Naive thymus-derived CD4-positive, alpha-beta T cell (primary cell): ENCODE measurements at places on chromosomes 12 and 14.

DNA sequence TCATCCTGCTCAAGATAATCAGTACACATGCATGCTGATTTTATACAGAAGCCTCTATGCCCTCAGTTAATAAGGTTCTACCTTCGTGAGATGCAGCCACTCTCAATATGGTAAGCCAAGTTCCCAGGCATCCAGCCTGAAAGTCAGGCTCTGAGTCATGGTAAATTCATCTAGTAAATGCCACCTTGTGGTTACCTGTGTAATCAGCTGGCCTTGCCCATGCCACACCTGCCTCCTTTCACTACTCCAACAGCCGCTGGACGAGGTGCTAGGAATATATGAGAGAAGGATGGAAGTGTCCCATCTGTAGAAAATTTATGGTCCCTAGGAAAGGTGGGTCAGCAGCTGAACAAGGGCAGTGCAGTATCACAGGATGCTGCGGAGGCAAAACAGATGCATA is 207.3 kb downstream of the SSPN start:
- DNase-seq, result no peak

DNA sequence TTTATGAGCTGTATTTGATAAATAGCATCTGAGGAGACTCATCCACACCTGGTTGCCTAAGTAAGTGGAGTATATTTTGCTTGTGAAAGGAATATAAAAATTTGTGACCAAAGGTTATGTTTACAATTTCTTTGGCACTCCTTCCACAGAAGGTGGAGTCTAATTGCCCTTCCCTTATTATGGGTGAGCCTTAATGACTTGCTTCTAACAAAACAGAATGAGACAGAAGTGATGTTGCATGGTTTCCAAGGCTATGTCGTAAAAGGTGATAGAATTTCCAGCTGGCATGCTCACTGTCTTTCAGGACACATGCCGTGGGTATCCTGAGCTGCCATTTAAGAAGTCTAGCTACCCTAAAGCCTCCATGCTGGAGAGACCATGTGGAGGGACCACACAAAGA is 116.8 kb upstream of the ABCD2 start:
- no peak for DNase-seq

- DNase-seq, result no peak
These were observed 133.5 kb upstream of the HIF1A start for GRCh38 chr14:61561657-61562276.

GRCh38 chr12:29240441-29240840 is 91.4 kb downstream of the FAR2 start:
- DNase-seq, result no peak
